HFFc6 (cell line): ENCODE measurements at places on chromosomes 2 and 18.

DNA sequence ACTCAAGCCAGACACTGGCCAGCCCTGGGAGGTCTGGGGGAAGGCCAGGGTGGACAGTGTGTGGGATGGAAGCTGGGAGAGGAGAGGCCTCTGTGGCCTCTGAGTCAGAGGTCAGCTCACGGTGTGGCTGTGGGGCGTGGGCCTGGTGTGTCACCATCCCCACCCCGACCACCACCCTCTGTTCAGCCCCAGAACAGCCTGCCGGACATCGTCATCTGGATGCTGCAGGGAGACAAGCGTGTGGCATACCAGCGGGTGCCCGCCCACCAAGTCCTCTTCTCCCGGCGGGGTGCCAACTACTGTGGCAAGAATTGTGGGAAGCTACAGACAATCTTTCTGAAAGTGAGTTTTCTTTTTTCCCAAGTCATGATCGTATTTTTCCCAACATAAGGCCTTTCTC is 110.5 kb downstream of the DYSF start:
- DNase-seq, result no peak

GRCh38 chr2:123061534-123061933 is 963.6 kb upstream of the CNTNAP5 start:
- DNase-seq, result no peak

DNA sequence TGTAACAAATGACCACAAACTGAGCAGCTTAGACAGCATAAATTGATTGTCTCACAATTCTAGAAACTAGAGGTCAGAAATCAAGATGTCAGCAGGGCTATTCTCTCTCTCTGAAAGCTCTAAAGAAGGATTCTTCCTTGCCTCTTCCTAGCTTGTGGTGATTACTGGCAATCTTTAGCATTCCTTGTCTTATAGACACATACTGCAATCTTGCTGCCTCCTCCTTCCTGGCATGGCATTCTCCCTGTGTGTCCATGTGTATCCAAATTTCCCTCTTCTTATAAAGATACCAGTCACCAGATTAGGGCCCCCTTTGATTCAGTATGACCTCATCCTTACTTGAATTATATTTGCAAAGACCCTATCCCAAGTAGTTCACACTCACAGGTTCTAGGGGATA is 2.3 kb downstream of the ASB3 start:
- peak; percentile 18 for DNase-seq

- no peak for DNase-seq
Observed at GRCh38 chr18:13940326-13940725, 25.0 kb upstream of the MC2R start.

DNA sequence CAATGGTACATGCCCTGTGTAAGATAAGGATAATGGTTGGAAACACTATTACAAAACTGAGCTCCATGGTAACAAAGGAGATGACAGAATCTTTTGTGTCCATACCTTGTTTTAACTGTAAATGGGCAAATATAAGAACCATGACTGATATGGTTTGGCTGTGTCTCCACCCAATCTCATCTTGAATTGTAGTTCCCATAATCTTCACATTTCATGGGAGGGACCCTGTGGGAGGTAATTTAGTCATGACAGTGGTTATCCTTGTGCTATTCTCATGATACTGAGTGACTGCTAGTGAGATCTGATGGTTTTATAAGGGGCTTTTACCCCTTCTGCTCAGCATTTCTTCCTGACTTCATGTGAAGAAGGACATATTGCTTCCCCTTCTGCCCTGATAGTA is 211.7 kb upstream of the RGPD4 start:
- no peak for DNase-seq

- no peak for DNase-seq
Observed at GRCh38 chr2:175170659-175171304, 2.8 kb upstream of the ATF2 start.

DNA sequence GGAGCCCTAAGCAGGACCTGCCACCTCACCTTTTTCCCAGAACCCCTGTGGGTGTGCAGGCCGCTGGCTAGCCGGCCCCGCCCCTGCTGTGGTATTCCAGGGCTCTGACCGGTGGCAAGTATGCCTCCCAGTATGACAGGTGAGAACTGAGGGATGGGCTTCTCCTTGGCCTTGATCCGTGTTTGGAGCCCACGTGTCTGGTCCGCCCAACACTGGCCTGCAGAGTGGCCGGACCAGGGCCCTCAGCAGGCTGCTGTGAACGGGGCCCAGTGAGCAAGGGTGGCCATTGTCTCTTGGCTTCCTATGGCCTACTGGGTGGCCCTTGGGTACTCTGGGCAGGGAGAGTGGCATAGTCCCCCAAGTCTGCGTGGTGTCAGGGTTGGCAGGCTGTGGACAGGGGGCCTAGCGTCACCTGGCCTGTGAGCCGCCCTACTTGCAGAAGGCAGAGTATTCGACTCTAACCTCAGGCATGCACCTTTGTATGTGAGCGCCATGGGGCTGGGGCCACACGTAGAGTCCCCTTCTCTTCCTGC is 1.8 kb downstream of the RNPEPL1 start:
- DNase-seq, result no peak
